ENCODE measurements at places on chromosomes 3 and 15. TPM values are rescaled to one million over a fixed set of nuclear protein-coding genes. Genes with fewer than 3 reads are reported as not detected.

PRKCD gene
- 38.6 TPM for polyA plus RNA-seq

PLA2G4D gene
- polyA plus RNA-seq, result 0.16 TPM

DNA sequence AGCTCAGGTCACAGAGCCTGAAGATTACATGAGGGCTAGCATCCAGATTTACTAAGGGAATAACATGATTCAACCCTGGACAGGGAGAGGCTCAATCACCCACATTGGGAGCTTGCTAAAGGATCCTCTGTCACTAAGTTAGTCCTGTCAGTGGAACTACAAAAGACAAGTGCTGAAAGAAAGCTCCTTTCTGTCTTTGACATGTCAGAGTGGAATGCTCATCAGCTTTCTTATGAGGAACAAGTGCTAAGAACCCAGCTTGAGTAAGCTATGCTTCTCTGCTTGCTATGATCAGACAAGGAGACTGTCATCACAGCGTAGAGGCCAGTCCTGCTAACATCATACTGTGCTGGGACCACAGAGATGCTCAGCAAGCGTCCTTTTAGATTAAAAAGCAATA is 74.5 kb downstream of the MB21D2 start:
- no peak for DNase-seq

DNA sequence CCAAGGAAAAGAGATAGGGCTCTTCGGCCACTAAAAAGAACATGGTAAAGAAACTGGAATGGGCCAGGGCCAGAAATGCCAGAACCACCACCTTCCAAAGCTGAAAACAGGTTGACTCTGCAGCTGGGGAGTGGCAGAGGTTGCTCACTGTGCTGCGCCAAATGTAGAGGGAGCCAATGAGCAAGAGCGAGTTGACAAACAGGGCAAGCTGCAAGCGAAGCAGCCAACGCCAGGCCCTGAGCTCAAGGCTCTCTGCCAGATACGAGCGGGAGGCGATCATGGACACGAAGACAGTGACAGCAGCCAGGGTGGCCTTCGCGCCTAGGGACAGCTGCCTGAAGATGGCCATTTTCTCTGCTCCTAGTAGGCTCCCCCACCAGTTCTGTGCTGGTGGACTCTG is 3.1 kb downstream of the GLB1 start:
- no peak for DNase-seq

CADM2 gene
- polyA plus RNA-seq, result 1.0 TPM

DNA sequence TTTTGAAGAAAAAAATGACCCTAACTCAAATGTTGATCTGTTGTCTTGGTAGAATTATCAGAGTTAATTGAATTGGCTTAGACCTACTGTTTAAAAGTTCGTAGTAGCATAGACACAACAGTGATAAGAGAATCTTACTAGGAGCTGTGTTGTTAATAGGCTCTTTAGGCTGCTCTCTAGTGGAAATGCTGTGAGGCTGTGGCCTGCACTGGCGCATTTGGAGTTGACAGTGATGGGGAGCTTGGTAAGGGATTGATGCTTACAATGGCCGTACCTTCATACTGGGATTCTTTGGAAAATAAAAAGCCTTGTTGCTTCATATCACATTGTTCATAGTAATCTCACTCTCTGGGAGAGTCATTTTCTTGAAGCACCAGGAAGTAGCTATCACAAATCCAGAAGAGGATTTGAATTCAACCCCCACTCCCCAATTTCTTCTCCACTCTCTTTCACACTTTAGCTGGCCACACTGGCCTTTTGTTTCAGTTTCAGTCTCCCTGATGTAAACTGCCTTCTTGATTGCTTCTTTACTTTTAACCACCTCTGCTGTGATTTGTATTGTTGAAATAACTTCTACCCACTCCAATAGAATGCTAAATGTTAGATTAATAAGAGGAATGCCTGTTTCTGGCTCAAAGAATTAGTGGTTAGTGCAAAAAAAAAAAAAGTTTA is 56.6 kb downstream of the CEP63 start:
- DNase-seq, result no peak

DNA sequence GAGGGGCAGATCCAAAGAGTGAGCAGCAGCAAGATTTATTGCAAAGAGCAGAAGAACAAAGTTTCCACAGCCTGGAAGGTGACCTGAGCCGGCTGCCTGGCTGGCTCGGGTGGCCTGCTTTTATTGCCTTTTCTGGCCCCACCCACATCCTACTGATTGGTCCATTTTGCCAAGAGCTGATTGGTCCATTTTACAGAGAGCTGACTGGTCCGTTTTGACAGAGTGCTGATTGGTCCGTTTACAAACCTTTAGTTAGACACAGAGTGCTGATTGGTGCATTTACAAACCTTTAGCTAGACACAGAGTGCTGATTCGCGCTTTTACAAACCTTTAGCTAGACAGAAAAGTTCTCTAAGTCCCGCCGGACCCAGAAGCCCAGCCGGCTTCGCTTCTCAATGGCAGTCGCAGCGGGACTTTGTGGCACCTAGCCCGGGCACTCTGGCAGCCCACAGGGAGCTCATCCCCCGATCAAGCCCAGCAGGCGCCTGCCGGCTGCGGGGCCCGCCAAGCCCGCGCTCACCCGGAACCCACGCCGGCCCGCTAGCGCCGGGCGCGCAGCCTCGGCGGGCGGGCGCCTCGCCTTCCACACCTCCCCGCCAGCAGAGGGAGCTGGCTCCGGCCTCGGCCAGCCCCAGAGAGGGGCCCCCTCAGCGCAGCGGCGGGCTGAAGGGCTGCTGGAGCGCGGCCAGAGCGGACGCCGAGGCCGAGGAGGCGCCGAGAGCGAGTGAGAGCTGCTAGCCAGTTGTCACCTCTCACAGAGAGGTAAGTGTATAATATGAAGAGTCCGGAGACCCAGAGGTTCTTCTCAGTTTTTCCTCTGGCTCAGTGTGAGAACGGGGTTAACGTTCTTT is 339.2 kb downstream of the CHL1 start:
- peak; percentile 51 for DNase-seq

- DNase-seq, result no peak
These were observed 11.5 kb downstream of the CCDC80 start for GRCh38 chr3:112629425-112629824.

IL17RB gene
- 11.7 TPM for polyA plus RNA-seq

- DNase-seq, result no peak
These were observed 2.1 kb upstream of the RHO start for GRCh38 chr3:129526121-129526900.

CORO2B gene
- 27.1 TPM for polyA plus RNA-seq

DNA sequence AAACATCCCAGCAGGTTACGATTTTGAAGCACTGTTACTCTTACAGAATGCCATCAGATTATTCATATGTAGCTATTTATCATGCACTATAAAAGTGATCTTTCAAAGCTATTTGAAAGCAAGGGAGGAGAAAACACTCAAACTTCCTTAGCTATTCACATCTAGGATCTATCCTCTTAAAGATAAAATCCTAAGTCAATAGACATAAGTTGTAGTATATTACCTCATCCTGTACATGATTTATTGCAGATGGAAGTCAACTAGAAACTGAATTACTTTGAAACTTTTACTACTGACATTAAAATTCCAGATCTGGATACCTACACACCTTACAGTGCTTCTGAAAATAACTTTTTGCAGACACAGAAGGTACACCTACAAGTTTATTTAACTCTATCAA is 197.2 kb downstream of the MEIS2 start:
- no peak for DNase-seq

DNA sequence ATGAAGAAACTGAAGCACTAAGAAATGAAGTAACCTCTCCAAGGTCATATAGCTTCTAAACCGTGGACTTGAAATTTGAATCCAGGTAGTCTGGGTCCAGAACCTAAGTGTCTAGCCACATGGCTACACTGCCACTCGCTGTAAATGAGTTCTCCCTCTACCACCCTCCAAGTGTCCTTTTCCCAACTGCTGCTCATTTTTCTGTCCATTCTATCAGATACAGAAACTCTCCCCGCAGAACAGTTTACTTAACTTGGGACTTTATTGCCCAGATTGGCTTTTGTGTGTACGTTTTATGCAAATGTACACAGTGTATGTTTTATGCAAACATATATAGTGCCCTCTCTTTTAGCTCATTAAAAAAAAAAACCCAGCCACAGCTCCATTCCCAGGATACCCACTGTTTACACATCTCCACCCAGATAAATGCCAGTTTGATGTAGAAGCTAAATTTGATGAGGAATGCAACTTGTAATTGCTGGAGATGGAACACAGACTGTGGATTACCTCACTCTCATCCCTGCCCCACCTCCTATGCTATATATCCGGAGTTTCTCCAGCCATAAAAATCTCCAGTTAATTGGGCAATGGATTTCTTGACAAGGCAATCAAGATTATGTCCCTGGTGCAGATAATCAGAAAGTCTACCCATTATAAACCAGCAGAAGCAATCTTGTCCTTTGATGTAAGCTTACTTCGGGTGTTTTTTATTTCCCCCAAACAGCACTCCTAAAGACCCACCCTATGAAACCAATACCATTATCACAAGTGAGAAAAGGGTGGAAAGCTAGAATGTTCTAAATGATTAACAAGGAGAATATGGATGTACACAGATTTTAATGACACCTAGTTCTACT is 42.0 kb downstream of the THBS1 start:
- no peak for DNase-seq

SENP5 gene
- polyA plus RNA-seq, result 28.5 TPM

DNA sequence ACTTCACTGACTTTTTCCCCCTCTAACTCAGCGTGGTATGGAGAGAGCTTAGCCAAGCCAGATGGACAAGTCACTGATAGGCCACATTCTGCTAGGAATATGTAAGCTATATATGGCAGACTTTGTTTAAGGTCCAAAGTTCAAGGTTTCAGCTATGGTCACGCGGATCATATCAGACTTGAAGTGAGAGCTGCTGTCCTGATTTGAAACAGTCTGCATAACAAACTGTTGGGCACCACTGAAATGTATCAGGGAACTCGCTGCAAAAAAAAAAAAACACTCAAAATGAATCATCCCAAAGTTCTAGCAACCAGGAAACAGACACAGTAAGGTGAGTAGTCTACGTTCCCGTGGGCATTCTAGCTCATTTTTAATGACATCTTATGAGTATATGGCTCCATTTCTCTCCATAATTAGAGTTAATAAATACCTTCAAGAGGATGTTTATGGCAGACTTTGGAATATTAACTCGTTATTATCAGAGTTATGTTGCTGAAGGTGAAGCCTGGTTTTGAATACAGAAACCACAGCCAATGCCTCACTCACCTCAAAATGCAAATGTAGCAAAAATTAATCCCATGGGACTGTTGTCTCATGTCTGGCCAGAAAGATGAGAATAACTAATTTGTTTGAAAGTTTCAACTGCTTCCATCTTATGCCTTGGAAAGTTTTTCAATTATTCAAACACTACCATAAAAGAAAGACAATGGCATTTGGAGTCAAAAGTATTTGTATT is 12.3 kb downstream of the DPH3 start:
- no peak for DNase-seq

- DNase-seq, result no peak
These were observed 5.4 kb downstream of the GDPGP1 start for GRCh38 chr15:90239371-90239770.

DNA sequence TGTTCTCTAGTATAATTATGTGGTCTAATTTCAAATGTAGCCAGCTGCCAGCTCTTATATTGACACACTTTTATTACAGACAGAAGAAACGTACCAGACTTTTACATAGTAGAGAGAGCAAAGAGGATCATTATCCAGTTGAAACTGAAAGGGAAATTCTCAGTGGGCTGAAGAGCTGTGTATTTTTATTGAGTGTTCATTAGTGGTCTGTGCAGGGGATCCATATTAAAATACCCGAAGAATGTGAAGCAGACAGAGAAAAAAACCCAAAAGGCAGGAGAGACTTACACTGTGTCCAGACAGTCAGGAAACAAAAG is 41.3 kb downstream of the MYRIP start:
- no peak for DNase-seq

DNA sequence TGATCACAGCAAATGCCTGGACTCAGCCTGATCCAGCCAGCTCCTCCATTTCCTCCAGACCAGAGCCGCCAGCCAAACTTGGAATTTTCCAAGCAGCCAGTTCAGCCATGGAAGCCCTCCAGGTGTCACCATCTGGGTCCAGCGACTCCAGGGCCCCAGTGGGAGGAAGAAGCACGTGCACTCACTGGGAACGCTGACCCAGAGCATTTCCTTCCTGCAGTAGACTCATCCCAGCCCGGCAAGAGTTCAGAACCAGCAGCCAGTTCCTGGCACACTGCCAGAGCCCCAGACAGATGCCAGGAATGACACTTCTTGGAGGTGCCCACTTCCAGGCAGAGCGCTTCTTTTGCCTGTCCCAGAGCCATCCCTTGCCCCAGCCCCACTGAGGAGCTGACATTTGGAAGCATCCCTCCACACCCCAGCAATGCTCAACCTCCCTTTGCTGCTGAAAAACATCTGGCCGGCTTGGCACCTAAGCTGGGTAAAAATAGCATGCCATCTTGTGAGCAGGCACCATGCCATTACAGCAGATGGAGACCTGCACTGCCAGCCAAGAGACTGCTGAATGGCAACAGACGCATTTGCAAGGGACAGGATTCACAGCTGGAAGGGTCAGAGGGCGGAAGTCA is 460.3 kb upstream of the PROK2 start:
- no peak for DNase-seq

PLA2G4B gene
- polyA plus RNA-seq, result 16.4 TPM

- no peak for DNase-seq
These were observed 52.9 kb upstream of the BCL6 start for GRCh38 chr3:187798126-187798525.

GRCh38 chr3:42804831-42805132 is 492 bp upstream of the HIGD1A start:
- no peak for DNase-seq

CHRD gene
- polyA plus RNA-seq, result 15.0 TPM

DNA sequence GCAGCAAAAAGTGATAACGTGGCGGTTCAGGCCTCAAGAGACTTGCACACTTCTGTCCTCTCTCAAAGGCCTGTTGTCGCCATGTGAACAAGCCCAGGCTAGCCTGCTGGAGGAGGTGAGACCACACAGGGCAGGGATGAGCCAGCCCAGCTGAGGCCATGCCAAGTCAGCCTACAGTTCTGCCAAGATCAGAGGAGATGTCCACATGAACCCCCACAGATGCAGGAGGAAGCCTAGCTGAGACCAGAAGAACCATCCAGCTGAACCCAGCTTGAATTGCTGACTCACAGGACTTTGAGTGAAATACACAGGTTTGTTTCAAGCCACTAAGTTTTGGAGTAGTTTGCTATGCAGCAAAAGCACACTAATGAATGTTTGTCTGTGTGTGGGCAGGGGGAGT is 50.3 kb upstream of the SEC13 start:
- DNase-seq, result no peak

DNA sequence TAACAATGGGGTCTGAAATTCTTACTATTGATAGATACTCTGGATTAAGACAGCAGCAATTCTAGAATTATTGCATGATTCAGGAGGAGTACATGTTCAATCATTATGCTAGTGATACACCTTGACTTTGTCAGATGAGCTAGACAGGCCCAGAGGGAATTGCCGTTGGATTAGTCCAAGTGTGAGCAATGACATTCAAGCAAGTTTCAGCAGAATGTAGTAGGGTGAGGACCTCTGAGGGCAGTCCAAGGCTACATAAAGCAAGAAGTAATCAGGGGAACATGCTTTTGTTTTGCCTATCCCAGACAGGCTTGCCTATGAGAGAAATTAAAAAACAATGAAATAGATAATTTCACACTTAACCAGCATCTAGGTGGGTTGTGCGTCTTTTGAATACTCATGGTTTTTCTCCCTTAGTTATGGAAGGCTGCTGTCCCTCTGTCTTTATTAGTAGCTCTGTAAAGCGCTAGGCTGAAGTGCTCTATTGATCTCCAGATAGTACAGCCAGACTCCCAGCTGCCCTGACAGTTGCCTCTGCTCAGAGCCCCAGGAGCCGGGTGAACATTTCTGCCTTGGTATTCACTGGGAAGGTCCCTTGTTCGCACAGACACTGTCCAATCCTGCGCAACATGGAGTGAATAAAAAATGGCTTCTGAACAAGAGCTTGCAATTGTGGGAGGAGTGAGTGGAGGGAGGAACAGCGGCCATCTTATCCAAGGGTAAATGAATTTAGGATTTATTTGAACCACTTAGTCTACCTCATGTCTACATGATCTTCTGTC is 316.6 kb upstream of the ONECUT1 start:
- no peak for DNase-seq

All from right lung (tissue), 10 donors.